Bronchial smooth muscle cell (primary cell): ENCODE measurements at places on chromosomes 1 and 21. TPM values are rescaled to one million over a fixed set of nuclear protein-coding genes. Genes with fewer than 3 reads are reported as not detected.

The NR1I3 gene
- not detected in 2 replicates for total RNA-seq

The SCYL3 gene
- total RNA-seq: 8.8 and 14.9 TPM in 2 replicates

The ALX3 gene
- not detected in 2 replicates for total RNA-seq

The KIF17 gene
- 0.32 and 0.43 TPM in 2 replicates for total RNA-seq

The METTL18 gene
- 6.5 and 9.0 TPM in 2 replicates for total RNA-seq

The ACADM gene
- total RNA-seq: 15.5 and 21.1 TPM in 2 replicates

The TUFT1 gene
- 1.5 and 5.2 TPM in 2 replicates for total RNA-seq

The FCRL5 gene
- not detected in 2 replicates for total RNA-seq

The CYP4A22 gene
- not detected in 2 replicates for total RNA-seq

The FBXO44 gene
- 12.1 and 17.2 TPM in 2 replicates for total RNA-seq

The NBPF10 gene
- total RNA-seq: 2.8 and 4.9 TPM in 2 replicates

The ARL8A gene
- 11.8 and 13.5 TPM in 2 replicates for total RNA-seq

The GBP3 gene
- total RNA-seq: 18.9 and 32.5 TPM in 2 replicates

The NOS1AP gene
- total RNA-seq: not detected in 2 replicates

The AKNAD1 gene
- 0.16 and 0.34 TPM in 2 replicates for total RNA-seq

The CLCA1 gene
- total RNA-seq: not detected in 2 replicates

The GUCA2B gene
- total RNA-seq: not detected in 2 replicates

The ADGRL4 gene
- total RNA-seq: 0.77 and 8.2 TPM in 2 replicates

The CLDN14 gene
- total RNA-seq: not detected in 2 replicates

The SYCP1 gene
- total RNA-seq: not detected in 2 replicates

The SPTA1 gene
- 0.52 TPM in 1 of 2 replicates, not detected in the other for total RNA-seq

The LRRC3 gene
- under 0.01 TPM in 2 replicates for total RNA-seq

The CLIC6 gene
- total RNA-seq: 0.16 and 0.52 TPM in 2 replicates

The CCDC17 gene
- total RNA-seq: 0.77 and 0.79 TPM in 2 replicates

The ATP1A1 gene
- total RNA-seq: 69.0 and 101 TPM in 2 replicates

The MEX3A gene
- total RNA-seq: 1.2 and 1.4 TPM in 2 replicates

The OR10Z1 gene
- total RNA-seq: not detected in 2 replicates
